ENCODE measurements at places on chromosomes 2 and 18. TPM values are rescaled to one million over a fixed set of nuclear protein-coding genes. Genes with fewer than 3 reads are reported as not detected.

SERPINB13 gene
- total RNA-seq, result not detected

KCNE4 gene
- total RNA-seq, result not detected

ATOH8 gene
- not detected for total RNA-seq

SLC8A1 gene
- total RNA-seq, result 0.60 TPM

UGT1A10 gene
- total RNA-seq, result not detected

DNA sequence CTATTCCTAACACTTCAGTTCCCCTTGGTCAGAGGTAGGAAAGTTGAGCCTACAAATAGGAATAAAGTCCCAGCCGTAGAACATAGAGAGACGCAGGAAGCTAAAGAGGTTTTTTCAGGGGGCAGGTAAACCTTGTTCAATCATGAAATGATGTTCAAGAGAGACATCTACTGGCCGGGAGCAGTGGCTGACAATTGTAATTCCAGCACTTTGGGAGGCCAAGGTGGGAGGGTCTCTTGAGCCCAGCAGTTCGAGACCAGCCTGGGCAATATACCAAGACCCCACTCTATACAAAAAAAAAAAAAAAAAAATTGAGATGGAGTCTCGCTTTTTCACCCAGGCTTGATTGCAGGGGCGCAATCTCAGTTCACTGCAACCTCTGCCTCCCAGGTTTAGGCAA is 66.7 kb upstream of the DNAJC10 start:
- DNase-seq, result no peak

DNA sequence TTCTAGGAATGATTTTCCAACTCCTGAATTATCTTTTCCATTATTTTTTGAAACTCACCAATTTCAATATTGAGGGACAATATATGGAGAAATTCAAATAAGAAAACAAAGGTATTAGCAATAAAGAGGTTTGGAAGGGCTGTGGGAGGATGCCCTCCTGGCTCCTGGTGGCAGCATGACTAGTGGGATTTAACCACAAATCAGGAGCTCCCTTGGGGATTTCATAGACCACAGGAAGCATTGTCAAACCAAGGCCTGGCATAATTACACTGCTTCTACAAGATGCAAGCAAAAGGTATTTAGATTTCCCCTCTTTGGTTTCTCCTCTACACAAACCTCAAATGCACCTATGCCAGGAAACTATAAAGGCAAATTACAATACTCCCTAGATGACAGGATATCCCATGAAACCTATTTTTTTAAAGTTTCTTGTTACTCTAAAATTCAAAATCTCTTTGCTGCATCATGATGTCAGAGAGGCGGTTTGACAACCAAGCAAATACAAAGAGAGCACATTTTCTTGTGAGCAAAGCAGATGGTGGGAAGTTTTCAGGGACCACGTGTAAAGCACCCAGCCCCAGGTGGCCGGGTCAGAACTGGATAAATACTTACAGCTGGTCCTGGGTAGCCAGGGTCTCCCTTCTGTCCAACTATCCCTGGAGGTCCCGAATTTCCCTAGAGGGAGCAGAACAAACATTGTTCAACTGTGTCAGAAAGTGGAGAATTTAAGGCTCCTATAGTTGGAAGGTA is 67.9 kb downstream of the COL6A3 start:
- no peak for DNase-seq

- no peak for DNase-seq
Observed at GRCh38 chr2:37553411-37554154, 117.9 kb downstream of the CDC42EP3 start.

GRCh38 chr18:47172476-47172875 is 3.7 kb downstream of the IER3IP1 start:
- DNase-seq, result no peak

DNA sequence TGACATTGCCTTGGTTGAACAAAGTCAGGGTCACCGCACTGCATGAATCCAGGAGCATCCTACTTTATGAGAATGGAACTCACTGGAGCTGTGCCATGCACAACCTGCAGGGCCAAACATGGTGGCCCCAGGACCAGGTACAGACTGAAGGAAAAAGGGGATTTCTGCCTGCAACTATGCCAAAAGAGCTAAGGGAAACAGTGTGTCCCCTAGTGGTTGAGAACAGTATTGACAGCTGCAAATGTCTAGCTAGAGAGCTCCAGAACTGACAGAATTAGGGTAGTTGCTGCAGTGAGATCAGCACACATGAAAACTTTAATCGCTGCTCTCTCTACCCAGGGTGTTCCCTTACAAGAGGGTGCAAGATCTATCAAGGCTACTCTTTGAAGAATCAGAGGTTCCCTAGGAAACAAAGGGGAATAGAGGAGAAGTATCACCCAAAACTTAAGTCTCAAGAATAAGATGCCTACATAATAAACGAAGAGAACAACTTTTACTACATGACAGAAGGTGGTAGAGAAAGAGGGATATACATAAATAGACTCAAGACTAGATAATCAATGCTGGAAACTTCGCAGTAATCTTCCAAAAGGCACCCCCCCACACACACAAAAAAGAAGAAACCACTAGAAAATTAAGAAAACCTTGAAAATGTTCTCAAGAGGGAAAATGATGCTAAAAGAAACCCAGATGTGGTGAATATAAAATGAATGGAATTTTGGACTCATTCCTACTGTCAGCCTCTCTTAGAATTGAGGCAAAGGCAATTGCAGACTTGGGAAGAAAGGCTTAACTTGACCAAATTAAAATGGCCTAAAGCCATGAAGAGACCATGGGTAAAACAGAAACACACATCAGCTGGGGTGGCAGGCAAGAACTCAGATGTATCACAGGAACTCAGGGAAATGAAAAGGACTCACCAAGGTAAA is 43.6 kb upstream of the IHH start:
- peak; percentile 45 for DNase-seq

DNA sequence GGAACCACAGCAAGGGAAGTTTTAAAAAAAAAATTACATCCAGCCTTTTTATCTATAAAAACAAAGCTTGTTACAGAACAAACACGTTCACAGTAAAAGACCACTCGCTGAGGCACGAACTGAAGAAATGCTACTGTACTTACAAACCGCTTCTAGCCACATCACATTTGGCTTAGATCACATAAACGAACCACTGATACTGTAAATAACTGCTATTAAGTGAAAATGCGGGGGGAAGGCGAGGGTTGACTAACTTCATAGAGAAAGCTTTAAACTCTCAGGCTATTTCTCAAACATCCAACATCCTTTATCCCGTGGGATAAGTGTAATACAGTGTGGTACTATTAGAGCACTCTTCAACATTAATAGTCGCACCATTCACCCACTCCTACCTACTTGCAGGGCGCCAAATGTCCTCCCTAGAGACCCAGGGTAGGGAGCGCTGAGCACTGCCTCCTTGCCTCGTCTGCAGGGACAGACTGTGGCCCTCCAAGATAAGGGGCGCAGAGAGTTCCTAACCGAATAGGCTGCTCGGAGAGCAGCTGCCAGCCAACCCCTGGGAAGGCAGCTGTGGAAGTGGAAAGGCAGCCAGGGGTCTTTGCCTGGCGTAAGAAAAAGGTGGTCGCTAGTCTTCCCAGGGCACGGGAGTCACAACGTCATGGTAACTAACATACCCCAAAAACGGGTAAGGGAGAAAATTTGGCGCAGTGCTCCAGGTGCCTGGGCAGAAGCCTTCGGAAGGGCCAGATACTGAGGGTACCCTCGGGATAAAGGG is 854 bp downstream of the GPR155 start:
- DNase-seq, result peak; percentile 50

DNA sequence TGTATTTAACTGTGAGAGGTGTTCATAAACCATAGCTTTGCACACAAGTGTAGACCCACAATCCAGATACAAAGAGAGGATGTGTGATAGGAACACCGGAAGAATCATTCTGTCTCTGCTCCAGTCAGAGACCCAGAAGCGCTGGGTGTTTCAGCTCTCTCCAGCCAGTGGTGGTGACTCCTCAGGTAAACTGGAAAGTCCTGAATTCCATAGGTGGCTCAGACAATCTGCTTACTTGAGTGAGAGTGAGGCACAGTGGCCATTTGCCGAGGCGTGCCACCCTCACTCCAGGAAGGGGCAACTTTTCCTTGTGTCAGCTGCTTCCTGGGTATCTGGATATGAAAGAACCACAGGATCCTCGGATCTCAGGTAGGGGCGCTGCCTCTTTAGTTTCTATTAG is 171.5 kb downstream of the KCNS3 start:
- DNase-seq, result no peak
